ENCODE measurements at places on chromosomes 11 and 22.
A peak's percentile ranks its signal among the peaks of the same experiment; 100 is the strongest.

GRCh38 chr22:24134090-24134846, 47.0 kb upstream of the SUSD2 start:
- DNase-seq: no peak

- no peak for DNase-seq
Observed at GRCh38 chr11:839875-840617, 2.3 kb downstream of the POLR2L start.

DNA sequence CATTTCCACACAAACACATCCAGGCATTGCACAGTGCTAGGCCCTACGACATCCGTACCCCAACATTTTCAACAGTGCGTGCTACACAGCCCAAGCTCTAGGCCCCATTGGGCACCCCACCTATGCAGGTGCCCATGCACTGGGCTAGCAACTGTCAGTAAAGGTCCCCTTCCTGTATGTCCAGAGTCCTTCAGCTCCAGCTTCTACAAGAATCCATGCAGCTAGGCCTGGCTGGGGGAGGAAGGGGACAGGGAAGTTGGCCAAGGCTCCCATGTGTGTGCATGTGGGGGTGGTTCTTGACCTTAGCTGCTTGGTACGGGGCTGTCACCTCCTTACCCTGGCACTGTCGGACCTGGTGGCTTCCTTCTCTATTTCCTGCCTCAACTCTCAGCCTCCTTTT, 1.3 kb downstream of the B3GAT1 start:
- DNase-seq: no peak

GRCh38 chr11:91394727-91395414, 829.7 kb upstream of the FAT3 start:
- DNase-seq: no peak

- no peak for DNase-seq
Observed at GRCh38 chr11:11409224-11409623, 56.2 kb upstream of the CSNK2A3 start.

- DNase-seq: peak; percentile 93
Observed at GRCh38 chr22:37326726-37327125, 44.4 kb downstream of the CYTH4 start.

DNA sequence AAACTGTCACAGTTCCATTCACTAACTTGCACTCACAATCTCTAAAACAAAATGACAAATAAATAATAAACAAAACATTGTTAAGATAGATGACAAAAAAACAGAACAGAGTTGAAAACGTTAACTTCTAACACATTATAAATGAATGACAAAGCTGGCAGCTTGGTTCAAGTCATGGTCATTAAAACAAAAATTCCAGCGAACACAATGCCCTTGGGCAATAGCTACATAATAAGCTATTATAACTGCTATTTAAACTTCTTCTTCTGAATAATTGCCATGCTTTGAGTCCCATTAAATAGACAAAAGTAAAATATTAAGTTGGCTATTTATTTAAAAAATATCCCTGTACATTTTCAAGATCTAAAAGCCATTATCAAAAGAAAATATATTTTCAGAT, 54.7 kb downstream of the PICALM start:
- DNase-seq: no peak

- DNase-seq: no peak
Observed at GRCh38 chr11:117792241-117792640, 4.8 kb downstream of the DSCAML1 start.

DNA sequence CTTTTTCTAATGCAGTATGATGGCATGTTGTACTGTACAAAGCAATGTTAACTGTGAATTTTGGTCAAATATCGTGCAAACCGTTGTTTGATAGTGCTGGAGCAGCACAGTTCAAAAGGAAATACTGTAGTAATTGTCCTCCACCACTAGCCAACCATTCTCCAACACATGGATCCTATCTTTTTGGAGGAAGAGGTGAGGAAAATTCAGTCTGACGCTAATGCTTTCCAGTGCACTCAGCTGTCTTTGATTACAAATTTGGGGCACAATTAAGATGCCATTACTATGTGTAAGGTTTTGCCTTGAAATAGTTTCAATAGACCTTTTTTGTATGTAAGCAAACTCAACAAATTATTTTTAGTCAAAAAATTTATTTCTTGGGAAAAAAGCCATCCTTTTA, 240.5 kb upstream of the CCDC179 start:
- no peak for DNase-seq

- DNase-seq: no peak
Observed at GRCh38 chr22:45421349-45422055, 8.0 kb downstream of the RIBC2 start.

- no peak for DNase-seq
Observed at GRCh38 chr22:36374603-36375024, 13.2 kb downstream of the MYH9 start.

- no peak for DNase-seq
Observed at GRCh38 chr22:17489101-17489500, 74.2 kb upstream of the SLC25A18 start.

DNA sequence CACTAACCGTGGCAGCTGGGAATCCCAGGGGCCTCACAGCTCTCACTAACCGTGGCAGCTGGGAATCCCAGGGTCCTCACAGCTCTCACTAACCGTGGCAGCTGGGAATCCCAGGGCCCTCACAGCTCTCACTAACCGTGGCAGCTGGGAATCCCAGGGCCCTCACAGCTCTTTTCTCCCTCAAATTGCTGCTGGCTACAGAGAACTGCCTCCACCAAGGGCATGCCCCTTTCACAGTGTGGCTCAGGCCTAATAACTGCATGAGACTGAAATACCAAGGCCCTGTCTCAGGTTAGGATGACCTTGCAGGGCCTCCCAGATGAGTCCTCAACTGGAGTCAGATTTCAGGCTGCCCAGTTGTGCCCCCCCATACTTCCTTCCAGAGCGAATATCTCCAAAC, 35.1 kb upstream of the GGTLC2 start:
- DNase-seq: no peak

- DNase-seq: no peak
Observed at GRCh38 chr11:6129635-6130034, 22.2 kb downstream of the OR56B4 start.

DNA sequence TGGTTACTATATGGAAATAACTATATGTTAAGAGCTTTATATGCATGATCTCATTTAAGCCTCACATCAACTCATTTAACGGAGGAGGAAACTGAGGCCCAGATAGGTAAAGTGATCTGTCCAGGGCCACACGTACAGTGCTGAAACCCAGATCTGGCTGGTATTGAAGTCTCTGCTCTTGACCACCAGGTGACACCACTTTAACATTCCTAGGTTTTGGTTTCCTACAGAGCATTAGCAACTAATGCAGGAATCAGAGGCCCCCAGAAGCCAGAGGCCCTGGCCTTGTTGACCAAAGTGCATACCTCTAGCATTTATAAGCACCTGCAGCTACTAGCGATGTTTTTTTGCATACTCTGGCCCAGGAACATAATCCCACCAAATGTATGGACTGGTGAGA, 12.9 kb upstream of the LIMK2 start:
- no peak for DNase-seq

DNA sequence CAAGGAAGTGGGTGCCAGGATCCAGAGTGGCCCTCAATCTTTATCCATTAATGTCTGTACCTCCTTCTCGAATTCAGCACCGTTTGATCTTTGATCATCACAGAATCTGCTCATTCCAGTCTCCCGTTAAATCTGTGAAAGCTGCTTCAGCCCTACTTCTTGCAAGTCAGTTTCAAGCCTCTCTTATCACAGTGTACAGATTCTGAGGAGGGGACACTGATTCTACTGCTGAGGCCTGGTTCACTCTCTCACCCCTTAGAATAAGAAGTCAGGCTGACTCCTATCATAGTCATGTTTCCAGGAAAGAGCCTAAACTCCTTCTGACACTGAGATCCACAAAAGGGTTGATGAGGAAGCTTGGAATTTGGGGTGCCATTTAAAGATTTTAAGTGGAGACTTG, 39.0 kb downstream of the MAML2 start:
- no peak for DNase-seq

DNA sequence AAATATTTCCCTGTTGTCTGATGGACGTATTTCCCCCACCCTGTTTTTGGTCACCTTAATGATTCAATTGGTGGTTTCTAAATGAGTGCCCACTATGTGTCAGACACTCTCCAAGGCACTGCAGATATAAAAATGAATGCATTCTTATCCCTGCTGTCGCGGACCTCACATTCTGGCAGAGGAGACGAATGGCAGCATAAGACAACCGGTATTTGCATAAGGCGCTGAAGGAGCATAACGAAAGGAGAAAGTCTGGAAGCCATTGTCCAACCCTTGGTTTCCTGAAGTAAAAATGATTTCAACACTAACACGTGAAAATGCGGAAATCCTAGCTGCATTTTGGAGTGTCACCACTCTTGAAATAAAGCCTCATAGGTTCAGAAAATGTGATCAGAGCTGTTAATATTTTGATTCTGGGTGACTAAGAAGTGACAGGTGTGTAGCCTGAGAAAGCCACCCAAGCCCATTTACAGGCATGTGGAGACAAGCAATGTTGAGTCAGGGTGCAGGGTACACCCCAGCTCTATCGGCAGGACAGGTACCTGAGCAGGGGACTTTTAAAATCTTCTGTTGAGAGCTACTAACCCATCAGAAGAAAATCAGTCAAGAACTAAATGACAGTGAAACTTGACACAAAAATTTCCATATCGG, 10.1 kb upstream of the GAB2 start:
- no peak for DNase-seq

DNA sequence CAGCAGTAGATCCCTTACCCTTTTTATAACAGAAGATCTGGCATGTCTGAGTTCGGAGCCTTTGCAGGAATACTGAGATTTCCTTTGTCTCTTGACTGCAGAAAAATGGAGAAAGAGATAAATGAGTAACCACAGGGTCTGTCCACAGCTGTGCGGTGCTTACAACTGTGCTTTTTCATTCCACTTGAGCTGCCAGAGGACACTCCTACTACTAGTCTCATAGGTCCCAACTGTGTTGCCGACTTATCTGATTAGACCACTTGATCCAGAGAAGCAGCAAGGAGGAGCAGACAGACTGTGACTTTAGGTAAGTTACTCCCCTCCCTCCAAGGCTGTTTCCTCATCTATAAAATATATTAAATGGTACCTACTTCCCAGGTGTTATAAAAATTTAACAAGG, 17.5 kb downstream of the FAM227A start:
- DNase-seq: no peak

- DNase-seq: no peak
Observed at GRCh38 chr11:116916886-116917285, 79.5 kb upstream of the APOA1 start.

- no peak for DNase-seq
Observed at GRCh38 chr11:117523680-117524079, 196.0 kb downstream of the CEP164 start.

GRCh38 chr22:39297490-39298240, 21.8 kb downstream of the RPL3 start:
- no peak for DNase-seq

DNA sequence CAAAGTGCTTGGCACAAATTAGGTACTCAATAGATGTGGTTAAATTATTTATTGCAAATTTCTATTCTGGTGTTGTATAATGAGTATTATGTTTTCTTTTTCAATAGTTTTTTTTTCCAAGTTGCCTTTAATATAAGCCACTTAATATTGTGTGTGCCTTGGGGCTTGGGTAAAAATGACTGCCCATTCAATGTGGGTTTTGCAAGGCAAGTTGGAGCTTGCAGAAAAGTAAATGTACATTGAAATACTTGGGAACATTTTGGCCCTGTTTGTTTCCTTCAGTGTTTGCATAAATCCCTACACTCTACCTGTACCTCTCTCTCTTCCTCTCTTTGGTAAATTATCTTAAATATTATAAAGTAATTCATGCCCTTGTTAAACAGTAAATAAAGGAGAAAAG, 2.1 kb upstream of the CCDC81 start:
- DNase-seq: no peak

GRCh38 chr11:34154059-34154875, 48.8 kb downstream of the NAT10 start:
- no peak for DNase-seq

DNA sequence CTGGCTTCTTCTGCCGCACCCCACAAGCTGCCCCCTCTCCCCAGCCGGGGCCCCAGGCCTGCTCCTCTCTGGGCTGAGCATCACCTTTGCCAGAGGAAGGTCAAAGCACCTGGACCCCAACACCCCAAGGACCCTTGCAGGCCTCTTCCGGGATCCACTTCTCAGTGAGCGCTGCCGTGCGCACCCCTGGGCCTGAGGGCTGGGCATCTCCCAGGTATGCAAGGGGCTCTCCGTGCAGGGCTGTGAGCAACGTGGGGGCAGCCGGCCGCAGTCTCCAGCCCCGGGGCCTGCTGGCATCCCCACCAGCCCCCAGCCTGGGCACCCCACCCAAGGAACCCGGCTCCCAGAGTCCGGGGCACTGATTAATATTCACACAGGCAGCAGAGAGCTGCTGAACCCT, 64.0 kb downstream of the BRD1 start:
- no peak for DNase-seq

DNA sequence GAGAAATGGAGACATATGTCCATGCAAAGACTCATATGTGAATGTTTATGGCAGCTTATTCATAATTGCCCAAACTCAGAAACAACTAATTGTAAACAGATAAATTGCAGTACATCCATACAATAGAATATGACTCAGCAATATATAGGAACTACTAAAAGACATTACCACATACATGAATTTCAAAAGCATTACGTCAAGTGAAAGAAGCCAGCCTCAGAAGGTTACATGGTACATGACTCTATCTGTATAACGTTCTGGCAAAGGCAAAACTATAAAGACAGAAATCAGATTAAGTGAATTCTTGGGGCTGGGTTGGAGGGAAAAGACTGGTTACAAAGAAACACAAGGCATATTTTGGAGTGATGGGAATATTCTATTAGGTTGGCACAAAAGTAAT, 7.2 kb downstream of the KCTD21 start:
- DNase-seq: no peak

GRCh38 chr11:122140500-122140899, 24.5 kb upstream of the BLID start:
- DNase-seq: no peak

DNA sequence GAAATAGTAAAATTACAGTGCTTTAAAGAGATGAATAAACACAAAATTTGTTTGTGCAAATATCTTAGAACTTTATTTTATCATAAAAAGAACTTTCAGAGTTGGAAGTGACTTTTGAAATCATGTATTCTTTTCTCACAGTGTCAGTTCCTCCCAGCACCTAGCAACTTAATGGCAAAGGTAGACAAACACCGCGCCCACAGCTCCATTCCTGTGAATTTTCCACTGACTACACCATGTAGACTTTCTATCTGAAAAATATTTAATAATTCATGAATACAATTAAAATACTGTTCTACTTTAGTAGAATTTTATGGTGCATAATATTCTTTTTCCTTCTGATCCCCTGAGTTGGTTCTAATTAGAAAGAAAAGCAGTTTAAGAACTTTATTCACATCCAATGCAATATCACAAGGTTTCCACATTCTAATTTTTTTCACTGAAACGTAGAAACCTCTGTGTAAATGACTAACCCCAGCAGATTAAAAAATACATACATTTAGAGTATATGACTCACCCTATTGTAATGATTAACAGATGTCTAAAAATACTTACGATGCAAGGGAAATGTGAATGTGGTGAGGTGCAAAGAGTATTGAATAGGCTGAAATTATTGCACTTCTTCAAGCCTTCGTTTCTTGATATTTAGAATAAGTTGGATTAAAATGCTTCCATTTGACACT, 218.2 kb upstream of the CCDC179 start:
- DNase-seq: no peak

GRCh38 chr11:11995601-11996000, 12.8 kb downstream of the DKK3 start:
- no peak for DNase-seq

GRCh38 chr11:73454987-73455386, 78.8 kb downstream of the RELT start:
- no peak for DNase-seq
